ENCODE measurements at places on chromosomes 16 and 17. TPM values are rescaled to one million over a fixed set of nuclear protein-coding genes. Genes with fewer than 3 reads are reported as not detected.

- DNase-seq, result no peak
These were observed 43.6 kb downstream of the TEX14 start for GRCh38 chr17:58648236-58648635.

DNA sequence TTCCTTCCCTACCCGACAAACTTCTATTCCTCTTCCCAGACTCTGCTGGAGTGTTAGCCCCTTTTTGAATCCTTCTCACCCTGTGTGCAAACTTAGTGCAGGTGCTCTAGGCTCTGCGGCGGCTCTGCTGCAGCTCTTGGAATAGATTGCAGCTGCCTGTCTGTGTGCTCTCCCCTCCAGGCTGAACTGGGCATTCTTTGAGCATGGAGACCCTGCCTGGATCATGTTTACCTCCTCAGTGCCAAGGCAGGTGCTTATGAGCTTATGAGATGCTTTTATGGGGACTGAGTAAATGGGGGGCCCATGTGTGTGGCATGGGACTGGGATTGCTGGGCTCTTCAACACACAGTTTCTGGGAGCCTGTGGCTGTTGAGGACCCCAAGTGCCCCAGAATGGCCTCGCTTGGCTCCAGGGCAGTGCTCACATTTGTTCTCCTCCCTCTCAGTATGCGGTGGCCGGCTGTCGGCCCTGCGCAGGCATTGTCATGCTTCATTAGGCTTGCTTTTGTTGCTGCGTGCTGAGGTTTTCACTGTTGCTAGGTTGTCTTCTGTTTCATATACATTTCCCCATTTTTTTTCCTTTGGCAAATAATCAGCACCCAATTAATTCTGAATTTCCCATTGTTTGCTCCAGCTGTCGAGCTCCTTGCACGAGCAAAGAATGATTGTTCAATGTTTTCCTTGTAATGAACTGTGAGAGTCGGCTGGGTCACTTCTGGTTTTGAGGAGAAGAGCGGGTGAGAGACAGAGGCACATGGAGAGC is 185.5 kb upstream of the NLRP1 start:
- no peak for DNase-seq

DNA sequence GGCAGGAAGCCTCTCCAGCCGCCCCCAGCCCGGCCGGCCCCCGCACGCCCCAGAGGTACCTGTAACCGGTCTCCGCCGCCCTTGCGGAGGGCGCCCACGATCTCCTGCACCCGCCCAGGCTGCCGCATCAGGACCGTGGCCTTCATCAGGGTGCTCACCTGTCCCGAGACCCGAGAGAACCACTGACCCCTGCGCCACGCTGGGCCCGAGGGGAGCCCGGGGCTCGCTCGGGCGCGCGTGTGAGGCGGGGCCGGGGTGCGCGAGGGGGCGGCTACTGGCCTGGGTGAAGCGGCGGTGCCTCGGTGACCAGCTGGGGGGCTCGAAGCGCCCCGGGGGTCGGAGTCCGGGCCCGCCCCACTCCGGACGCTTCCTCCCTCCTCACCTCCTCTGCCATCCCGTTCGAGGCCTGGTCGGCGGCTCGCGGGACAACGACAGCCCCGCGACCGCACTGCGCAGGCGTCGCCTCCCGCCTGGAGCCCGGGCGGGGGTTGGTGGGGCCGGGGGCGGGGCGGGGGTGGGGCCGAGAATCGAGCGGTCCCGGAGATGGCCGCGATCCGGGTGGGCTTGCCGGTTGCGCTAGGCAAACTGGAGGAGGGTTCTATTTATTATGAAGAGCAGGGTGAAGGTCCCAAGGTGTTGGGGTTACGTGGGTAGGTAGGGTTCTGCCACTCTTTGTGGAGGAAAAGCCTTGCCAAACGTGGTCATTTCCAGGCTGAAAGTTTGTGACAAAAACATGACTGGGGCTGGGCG is at the start of gene NT5C3B:
Gene NT5C3B, minus strand, starts transcription at position 433 of the 750 bp plus-strand sequence. Its CDS starts 39 bp downstream, at position 394.
- no peak for DNase-seq

- peak; percentile 52 for DNase-seq
These were observed 542 bp downstream of the CBX4 start for GRCh38 chr17:79838522-79839274.

PYDC1 gene
- total RNA-seq, result not detected

GRCh38 chr17:48589831-48590606 is at the start of gene HOXB3:
TSS of gene HOXB3 (minus strand) at chr17:48590241. CDS start at chr17:48552474, 37,767 bp downstream.
- DNase-seq, result peak; percentile 68

- DNase-seq, result no peak
These were observed 48.7 kb downstream of the CCDC42 start for GRCh38 chr17:8695916-8696415.

DNA sequence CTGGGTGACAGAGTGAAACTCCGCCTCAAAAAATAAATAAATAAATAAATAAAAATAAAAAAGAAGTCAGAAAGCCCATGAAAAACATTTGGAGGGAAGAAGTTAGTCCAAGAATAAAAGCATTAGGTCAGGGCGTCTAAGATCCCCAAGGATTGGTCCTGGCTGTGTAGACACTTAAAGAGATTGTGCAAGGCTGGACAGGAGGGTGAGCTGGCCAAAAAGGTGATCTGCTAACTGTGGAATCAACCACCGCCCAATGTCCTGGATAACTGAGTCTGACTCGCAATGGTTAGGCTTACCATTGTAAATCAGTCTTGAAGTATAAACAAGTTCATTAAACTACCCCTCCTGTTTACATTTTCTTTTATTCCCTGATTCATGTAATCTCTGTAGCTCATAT is 8.8 kb upstream of the ABCA8 start:
- DNase-seq, result peak; percentile 10

GRCh38 chr17:48084932-48085331 is 16.3 kb downstream of the CBX1 start:
- no peak for DNase-seq

- DNase-seq, result no peak
These were observed 158.2 kb upstream of the MAF start for GRCh38 chr16:79758615-79759346.

DNA sequence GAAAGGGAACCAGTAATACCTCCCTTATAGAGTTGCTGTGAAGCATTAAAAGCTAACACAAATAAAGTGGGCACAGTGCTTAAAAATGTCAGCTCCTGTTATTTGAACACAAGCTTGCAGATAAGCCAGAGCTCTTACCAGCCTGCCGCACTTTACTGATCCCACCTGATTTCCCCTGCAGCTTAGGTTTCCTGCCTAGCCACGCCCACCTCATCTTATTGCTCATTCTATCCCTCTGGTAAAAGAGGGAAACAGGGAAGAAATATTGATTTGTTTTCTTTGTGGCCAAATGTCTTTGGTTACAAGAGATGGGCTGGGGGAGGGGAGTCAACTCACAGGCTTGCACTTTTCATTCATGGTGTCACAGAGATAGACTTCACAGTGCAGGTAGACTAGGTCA is 9.6 kb upstream of the GP2 start:
- DNase-seq, result no peak

- no peak for DNase-seq
These were observed 481 bp upstream of the GLTPD2 start for GRCh38 chr17:4788159-4788806.

- DNase-seq, result no peak
These were observed 4.1 kb downstream of the USP31 start for GRCh38 chr16:23145186-23145585.

DNA sequence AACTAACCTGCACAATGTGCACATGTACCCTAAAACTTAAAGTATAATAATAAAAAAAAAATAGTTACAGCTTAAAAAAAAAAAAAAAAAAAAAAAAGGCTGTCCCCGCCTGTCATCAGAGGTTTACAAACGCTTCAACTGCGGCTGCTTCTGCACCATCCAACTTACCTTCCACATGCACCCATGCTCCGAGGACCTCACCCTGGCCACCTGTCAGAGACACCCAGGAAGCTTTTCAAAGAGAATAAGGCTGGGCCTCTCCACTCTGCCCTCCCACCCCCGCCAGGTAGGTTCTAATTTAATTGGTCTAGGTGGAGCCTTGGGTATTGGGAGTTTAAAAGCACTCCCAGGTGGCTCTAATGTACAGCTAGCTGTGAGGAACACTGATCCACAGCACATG is 64.9 kb downstream of the COPRS start:
- DNase-seq, result no peak

DNA sequence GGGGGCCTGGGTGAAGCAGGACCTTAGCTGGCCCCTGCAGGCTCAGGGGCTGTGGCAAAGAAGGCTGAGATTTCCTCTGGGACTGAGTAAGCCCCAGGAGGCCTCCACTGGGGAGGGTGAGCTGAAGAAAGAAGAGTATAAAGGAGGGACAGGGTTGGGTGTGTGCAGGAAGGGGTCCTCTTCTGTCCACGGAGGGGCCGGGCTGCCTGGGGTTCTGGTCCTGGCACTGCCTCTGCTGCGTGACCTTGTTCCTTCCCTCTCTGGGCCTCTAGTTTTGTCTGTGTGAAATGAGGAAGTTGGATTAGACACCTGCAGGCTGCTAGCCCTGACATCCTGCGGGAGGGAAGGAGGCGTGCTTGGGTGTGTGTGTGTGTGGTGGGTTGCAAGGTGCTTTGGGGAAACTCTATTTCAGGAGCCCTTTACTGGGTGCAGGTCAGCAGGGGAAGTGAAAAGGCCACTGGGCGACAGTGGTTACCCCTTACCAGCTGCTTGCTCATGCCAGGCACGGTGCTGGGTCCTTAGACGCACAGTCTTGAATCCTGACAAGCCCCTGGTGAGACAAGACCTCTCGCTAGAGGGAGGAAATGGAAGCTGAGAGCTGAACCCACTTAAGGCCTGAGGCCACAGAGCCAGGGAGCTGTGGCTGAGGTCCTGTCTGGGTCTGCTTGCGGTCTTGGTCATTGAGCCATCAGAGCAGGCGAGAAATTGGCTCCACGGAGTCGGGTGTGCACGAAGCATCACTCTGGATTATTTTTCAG is 60.7 kb downstream of the OR1D5 start:
- no peak for DNase-seq

GRCh38 chr16:56183266-56183665 is 8.0 kb upstream of the GNAO1 start:
- DNase-seq, result no peak

DNA sequence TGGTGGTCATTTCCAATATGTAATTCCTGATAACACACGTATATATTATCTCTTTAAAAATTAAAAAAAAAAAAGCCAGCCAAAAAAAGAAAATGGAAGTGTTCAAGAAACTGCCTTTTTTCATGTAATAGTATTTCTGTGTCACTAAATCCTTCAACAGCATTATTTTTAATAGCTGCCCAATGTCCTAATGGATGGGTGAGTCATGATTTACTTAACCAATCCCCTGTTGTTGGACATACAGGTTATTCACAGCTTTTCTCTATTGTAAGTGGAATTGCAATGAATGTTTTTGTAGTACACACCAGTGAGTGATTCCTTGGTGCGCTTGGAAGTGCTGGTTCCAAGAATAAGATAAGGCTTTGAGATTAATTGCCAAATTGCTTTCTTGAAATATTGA is 124.9 kb downstream of the WWOX start:
- DNase-seq, result no peak

DNA sequence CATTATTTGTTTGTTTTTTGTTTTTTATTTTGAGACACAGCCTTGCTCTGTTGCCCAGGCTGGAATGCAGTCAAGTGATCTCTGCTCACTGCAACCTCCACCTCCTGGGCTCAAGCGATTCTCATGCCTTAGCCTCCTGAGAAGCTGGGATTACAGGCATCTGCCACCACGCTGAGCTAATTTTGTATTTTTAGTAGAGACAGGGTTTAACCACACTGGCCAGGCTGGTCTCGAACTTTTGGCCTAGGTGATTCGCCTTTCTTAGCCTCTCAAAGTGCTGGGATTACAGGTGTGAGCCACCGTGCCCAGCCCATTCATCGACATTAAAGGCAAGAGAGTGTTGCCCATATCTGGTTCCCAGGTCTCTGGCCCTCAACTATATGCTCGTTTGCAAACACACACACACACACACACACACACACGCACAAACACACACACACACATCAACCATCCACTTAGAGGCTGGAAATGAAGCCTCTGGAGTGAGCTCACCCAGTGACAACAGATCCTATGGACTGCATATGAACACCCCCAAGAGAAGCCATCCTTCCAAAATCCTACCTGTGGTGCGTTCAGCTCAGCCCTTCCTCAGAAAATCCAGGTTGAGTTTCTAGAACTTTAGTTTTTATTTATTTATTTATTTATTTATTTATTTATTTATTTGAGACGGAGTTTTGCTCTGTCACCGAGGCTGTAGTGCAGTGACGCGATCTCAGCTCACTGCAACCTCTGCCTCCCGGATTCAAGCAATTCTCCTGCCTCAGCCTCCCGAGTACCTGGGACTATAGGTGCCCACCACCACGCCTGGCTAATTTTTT is 12.3 kb upstream of the SEPHS2 start:
- DNase-seq, result no peak

DNA sequence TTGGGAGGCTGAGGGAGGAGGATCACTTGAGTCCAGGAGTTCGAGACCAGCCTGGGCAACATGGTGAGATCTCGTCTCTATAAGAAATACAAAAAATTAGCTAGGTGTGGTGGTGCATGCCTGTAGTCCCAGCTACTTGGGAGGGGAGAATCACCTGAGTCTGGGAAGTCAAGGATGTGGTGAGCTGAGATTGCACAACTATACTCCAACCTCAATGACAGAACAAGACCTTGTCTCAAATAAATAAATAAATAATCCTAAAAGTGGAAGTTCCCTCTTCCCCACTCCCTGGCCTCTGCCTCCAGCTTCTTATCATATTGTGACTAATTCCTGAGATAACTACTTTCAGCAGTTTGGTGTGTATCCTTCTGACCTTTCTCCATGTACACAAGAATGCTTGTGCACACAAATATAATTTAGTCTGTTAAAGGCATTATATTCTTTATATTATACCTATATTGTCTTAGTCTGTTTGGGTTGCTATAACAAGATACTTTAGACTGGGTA is 23.5 kb upstream of the DNAJA2 start:
- DNase-seq, result no peak

GRCh38 chr16:66874079-66874775 is 6.1 kb upstream of the PDP2 start:
- DNase-seq, result peak; percentile 49

GRCh38 chr16:55465077-55465896 is 13.7 kb upstream of the MMP2 start:
- DNase-seq, result peak; percentile 79

- no peak for DNase-seq
These were observed 45.0 kb downstream of the USP31 start for GRCh38 chr16:23104032-23104955.

Data from IMR-90 (cell line).